ENCODE measurements at places on chromosomes 5 and 9. TPM values are rescaled to one million over a fixed set of nuclear protein-coding genes. Genes with fewer than 3 reads are reported as not detected.

The SLC2A6 gene
- total RNA-seq, result 40.5 TPM

The OTP gene
- total RNA-seq, result not detected

The PCDHGC5 gene
- 0.06 TPM for total RNA-seq

The OLFM1 gene
- total RNA-seq, result not detected

The ACOT12 gene
- total RNA-seq, result not detected
